NCI-H82 (cell line): ENCODE measurements at places on chromosomes 7 and 10.

GRCh38 chr7:111783854-111784253 lies 221.6 kb upstream of the IMMP2L start:
- DNase-seq, result no peak

- peak; percentile 6 for DNase-seq
Observed at GRCh38 chr7:141698247-141699015, 3.5 kb downstream of the DENND11 start.

DNA sequence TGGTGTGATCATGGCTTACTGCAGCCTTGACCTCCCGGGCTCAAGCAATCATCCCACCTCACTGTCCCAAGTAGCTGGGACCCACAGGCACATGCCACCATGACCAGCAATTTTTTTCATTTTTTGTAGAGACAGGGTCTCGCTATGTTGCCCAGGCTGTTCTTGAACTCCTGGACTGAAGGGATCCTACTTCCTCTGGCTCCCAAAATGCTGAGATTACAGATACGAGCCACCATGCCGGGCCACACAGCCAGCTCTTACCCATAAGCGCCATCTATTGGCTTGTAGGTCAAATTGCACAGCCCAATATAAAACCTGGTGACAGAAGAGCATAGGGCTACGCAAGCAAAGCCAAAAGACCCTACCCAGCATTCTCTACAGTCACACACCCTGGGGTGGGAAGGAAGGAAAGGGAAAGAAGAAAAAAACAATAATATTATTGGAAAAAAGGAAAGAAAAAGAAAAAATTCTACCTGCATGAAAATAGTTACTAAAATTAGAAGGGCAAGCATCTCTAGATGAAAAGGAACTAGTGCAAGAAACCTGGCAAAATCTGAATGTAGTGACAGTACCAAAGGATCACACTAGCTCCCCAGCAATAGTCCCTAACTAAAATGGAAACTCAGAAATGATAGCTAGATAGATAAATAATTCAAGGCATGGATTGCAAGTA lies 29.4 kb upstream of the AMPH start:
- peak; percentile 75 for DNase-seq

GRCh38 chr10:127048630-127049029 lies 143.4 kb downstream of the DOCK1 start:
- DNase-seq, result no peak

GRCh38 chr10:3239066-3239919 lies 66.7 kb upstream of the PITRM1 start:
- DNase-seq, result peak; percentile 39
